ENCODE measurements at places on chromosomes 4 and X.

GRCh38 chr4:85498068-85498733 is 23.3 kb downstream of the ARHGAP24 start:
- peak; percentile 64 for ATAC-seq

- ATAC-seq: no peak
These were observed 51.1 kb downstream of the LEF1 start for GRCh38 chr4:108117418-108118182.

GRCh38 chr4:80361329-80361900 is 25.9 kb downstream of the CFAP299 start:
- peak; percentile 53 for ATAC-seq

- no peak for ATAC-seq
These were observed 131.9 kb downstream of the AKAP4 start for GRCh38 chrX:50068893-50069292.

- peak; percentile 45 for ATAC-seq
These were observed 24.3 kb downstream of the IRF2 start for GRCh38 chr4:184450045-184450444.

- ATAC-seq: peak; percentile 78
These were observed 42.9 kb upstream of the INTS6L start for GRCh38 chrX:135477576-135477975.

DNA sequence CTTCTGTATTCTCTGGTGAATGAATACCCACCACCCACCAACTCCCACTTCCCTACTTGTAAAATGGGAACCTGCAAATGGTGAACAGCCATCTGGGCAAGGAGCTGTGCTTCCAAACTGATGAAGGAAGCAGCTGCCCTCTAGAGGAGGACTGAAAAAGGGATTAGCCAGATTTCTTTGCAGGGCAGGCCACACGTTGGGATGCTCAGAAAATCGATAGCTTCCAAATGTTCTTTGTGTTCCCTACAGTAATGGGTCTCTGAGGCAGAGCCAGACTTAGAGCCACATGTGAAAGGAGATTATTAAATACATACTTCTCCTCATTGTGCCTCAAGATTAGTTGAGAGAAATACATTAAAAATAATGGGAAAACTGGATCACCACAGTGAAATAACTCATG is 39.3 kb upstream of the LPAR4 start:
- ATAC-seq: peak; percentile 89

DNA sequence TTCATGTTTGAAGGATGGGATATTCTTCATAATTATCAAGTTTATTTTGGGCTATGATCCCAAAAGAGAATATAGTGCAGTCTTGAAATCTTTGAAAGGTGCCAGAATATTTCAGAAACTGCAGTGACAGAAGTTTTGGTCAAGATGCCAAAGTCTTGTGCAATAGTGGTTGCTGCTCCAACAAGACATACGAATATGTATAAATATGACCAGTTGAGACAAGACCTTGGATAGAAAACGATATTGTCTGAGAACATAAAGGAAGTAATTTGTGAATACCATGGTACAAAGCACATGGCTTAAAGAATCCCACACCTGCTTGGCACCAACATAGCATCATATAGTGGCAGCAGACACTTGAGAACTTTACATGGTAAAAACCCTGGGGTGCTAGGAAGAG is 48.6 kb upstream of the AMELX start:
- no peak for ATAC-seq

DNA sequence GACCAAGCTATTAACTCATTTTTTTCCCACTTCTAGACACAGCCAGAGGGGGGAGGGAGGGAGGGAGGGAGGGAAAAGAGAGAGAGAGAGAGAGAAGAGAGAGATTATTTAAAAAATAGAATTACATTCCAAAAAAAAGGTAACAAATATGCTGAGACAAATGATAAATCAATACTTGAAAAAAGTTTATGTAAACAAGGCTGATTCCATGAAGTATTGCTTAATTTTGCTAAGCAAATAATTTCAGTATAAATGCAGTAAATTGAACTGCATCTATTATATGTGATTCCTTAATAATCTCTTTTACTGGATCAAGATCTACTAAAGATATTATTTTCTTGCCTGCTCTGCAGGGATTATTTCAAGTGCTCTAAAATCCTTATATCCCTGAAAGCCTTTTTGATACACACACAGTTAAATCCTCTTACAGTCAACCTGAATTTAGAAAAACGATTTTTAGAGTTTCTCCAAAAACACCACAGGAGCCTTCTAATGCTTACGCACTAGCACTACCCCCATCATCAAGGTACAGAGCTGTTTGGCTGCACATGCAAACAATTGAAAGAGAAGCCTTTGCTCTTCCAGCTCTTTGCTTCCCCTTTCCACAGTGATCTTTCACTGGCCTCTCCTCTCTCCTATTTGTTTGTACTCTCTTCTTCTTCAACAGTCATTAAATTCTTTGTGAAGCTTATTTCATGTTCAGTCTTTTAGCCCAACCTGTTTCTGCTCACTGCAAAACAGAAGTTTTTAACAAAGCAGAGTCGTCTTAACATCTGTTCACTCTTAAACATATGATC is 426.3 kb upstream of the FAM241A start:
- ATAC-seq: no peak

DNA sequence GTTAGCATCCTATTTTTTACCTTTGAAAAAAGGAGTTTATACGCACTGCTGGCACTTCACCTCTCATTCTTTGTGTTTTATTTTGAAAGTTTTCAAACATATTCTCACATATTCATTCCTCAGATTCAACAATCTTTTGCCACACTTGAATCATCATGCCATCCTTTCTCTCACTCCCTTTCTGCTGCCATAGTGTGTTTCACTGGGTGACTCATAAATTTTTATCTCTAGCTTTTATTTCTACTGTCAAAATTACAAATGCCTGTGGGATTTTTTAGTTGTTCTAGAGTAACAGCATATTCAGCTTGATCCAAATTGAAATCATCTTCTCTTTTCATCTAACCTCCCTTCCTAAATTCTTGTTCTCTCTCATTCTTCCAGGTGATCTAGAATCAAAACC is 28.0 kb downstream of the MFSD8 start:
- ATAC-seq: peak; percentile 78

DNA sequence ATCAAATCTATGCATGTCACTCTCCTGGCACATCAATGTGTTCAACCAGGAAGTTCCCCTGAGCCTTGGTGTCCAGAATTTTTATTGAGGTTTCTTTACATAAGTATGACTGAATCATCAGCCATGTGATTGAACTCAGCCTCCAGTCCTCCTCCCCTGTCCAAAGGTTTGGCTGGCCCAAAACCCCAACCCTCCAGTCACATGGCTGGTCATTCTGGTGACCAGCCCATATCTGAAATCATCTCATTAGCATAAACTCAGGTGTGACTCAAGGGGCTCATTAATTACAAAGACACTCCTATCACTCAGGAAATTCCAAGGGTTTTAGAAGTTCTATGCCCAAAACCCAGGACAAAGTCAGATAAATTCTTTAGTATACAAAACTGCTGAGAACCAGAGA is 20.6 kb upstream of the SUPT20HL2 start:
- ATAC-seq: no peak

DNA sequence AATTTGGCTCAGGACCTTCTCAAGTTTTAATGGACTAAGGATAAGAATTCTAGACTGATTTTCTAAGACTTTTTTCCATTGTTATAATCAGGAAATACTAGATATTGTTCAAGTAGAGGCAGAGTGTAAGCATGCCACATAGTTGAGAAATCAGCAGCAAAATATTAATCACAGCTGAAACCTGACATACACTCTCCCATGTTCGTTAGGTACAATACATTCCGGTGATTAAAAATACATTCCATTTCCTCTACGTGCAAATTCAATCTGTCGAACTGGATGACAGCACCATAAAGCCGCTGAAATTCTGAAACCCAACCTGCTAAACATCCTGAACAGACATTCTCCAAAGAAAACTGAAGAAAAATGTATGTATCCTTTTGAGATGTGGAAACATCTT is 587.6 kb upstream of the DIPK2B start:
- ATAC-seq: peak; percentile 54

- no peak for ATAC-seq
These were observed 70.6 kb downstream of the ARFIP1 start for GRCh38 chr4:152850377-152850776.

DNA sequence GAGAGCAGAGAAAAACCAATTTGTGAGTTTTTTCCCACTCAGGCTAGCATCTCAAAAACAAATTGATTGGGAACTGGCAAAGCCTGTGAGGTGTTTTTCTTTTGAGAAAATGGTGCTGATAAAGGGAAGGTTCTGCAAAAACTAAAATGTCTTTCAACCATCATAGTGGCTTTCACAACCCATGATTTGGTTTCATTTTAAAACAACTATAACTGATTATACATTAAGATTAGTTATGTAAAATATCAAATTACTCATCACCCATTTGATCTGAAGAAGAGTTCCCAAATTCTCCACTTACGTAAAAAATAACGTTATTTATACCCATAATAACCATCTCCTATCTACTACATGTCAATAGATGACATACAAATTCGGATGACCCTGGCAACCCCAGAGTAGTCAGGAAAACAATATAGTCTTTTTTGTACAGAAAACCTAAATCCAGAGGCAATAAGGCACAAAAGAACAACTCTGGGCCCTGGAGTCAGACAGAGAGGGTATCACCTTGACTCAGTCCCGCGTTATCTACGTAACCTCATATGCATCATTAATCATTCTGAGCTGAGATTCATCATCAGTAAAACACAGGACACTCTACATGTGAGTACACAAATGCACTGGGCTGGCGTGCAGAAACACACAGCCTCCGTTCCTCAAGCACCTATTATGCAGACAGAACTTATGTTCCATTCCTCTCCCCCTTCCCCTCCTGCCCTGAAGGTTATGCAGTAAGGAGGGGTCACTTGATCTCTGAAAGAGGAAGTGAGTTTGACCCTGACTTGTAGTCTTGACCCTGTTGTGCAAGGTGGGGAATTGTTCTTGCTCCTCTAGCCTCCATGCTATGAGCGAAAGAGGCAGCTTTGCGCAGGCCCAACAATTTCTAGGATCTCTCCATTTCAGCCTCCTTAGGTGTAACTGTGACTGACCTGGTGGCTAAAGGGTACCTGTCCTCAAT is 82.2 kb downstream of the SLC9A7 start:
- ATAC-seq: no peak

DNA sequence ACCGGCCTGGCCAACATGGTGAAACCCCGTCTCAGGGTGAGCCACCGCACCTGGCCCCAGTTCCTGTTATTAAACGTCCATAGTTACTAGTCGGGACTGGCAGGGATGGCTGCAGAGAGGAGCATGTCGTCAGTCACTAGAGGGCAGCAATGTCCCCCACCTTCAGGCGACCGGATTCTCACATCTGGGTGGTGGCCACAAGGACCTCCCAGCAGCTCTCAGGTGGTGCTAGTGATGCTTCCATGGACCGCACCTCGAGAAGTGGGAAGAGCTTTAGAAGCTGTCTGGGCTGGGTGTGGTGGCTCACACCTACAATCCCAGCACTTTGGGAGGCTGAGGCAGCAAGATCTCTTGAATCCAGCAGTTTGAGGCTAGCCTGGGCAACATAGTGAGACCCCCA is 13.3 kb upstream of the IL3RA start:
- ATAC-seq: peak; percentile 74

DNA sequence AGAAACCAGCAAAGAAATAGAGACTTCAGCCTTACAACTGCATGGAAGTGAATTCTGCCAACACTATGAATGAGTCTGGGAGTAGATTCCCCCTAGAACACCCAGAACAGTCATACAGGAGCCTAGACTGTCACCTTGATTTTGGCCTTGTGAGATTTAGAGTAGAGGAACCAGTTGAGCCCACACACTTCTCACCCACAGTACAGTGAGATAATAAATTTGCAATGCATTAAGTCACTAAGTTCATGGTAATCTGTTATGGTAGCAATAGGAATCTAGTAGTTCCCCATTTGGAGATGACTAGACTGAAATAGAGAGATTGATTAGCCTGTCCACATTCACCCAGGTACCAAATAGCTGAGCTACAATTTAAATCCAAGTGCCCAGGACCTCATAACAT is 59.0 kb downstream of the FAM13A start:
- no peak for ATAC-seq

GRCh38 chr4:123587983-123588494 is 191.4 kb downstream of the SPRY1 start:
- peak; percentile 90 for ATAC-seq

DNA sequence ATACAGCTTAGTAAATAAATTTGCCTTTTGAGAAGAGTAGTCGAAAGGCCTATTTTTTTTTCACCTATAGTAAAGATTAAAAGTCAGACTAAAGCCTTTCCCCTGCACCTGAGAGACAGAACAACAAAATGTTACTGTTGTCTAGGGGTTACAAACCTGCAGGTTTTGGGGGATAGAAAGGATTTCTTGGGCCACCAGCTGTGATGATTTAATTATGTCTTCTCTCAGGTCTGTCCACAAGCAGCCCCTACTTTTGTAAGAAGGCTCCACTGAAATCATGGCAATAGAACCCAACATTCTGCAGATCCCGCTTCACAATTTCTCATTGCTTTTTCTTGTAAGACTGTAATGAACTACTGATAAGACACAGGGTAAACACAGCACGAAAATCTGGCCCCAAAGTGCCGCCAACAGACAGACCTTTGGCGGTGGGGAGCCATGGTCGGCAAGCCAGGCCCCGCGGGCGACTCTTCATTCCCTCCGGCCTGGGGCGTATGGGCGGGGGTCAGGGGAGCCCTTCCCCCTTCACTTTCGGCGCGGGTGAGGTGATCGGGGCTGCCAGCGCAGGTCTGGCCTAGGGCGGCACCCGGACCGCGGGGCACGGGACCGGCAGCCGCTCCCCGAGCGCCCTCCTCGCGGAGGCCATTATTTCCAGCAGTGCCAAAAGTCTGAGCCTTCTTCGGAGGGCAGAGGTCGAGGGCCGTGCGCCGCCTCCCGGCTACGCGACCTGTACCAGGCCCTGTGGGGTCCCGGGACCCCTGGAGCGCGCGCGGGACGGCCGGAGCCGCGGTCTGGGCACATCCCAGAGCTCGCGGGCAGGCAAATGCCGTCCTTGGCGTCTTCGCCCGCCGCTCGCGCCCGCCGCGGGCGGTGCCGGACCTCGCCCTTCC is 812 bp upstream of the KDM6A start:
- peak; percentile 55 for ATAC-seq

DNA sequence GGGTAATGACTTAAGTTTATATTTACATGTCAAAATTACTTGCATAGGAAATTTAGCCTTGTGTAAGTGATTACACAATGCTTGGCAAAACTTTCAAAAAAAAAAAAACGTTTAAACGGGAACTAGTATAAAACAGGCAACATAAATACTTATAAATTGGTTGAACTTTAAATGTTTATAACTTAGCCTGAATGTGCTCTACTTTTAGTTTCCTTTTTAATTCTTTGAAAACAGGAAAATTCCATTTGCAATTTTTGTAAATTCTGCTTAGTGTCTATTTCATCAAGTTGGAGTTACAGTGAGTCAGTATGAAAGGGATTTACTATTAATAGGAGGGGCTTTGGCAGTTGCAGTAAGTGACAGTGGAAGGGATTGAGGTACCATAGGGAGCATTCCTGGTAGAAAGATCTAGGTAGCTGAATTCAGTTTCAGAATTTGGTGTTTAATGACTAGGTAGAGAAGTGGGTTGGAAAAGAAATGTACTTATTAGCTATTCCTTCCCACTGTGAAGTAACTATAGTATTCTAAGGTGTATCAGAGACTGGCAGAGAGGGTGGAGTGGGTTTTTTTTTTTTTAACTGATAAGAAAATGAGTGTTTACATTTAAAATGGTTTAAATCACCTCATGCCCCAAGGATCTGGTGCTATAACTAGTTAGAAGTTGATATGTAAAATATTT is 2.8 kb downstream of the STAG2 start:
- ATAC-seq: no peak
